ENCODE measurements at places on chromosomes 2 and 18.

DNA sequence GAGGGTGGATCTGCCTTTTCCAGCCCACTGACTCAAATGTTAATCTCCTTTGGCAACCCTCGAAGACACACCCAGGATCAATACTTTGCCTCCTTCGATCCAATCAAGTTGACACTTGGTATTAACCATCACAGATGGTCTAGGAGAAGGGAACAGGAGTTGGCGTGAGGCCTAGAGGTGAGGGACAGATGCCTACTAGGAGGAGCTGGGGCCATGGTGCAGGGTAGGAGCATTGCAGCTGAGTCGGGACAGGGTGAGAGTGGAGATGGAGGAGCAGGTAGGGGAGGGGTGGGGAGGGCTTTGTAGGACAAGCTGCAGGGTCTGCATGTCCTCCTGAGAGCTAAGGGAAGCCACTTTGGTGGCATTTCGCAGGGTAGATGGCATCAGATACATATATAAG lies 140.0 kb downstream of the VAPA start:
- no peaks in the 10 kb centered on the region for H3K36me3 ChIP-seq
- H3K4me1 ChIP-seq = no peaks in the 10 kb centered on the region
- DNase-seq = no peak
- H3K27me3 ChIP-seq = peaks cover 8% of the 10 kb centered on the region

DNA sequence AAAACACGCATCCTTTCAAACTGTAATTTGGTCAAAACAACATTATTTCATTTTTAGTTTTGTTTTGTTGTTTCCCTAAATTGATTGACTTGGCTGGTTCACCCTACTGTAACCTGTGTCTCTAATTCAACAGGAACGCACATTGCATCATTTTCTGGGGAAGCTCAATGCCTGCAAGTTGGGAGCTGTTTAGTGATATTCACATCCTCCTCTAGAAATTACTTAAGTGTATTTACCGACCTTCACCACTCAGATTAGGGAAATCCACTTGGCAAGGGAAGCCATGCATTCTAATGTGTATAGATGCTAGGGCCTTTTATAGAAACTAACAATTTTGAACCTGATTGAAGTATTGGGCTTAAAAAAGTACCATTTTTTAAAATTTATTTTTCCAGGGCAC lies 7.3 kb upstream of the TPO start:
- H3K4me3 ChIP-seq = no peak overlapping the region
- DNase-seq = no peak
- H3K27me3 ChIP-seq = peaks cover 4% of the 10 kb centered on the region
- no peaks in the 10 kb centered on the region for H3K4me1 ChIP-seq
- H3K27ac ChIP-seq = no peak overlapping the region
- H3K36me3 ChIP-seq = no peaks in the 10 kb centered on the region

DNA sequence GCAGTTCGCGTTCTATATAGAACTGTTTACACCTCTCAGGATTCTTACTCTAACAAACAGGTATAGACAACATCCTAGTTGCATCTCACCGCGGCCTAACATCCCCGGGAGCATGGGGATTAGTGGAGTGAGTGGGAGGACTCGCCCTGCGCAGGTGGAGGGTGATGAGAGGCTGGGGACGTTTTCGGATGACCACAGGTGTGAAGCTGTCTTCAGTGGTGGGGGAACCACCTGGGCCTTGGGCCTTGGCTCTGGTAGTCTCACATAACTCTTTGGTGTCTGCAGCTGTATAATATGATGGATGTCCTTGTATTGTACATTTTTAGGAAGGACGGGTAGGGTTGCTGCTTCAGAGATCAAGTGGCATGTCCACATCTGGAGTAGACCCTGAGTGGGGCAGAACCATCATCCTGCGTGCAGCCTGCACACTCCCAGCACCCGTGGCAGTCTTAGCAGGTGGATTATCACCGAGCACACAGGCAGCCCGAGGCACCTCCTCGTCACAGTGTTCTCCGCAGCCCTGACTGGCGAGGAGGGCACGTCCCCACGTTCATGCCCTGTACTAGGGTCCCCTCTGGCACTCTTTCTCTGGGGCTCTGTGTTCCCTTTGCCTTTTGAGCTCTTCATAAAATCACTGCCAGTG lies 56.0 kb downstream of the AGAP1 start:
- H3K36me3 ChIP-seq = no peaks in the 10 kb centered on the region
- no peak overlapping the region for H3K27ac ChIP-seq
- H3K27me3 ChIP-seq = no peaks in the 10 kb centered on the region
- no peaks in the 10 kb centered on the region for H3K4me1 ChIP-seq
- DNase-seq = no peak

DNA sequence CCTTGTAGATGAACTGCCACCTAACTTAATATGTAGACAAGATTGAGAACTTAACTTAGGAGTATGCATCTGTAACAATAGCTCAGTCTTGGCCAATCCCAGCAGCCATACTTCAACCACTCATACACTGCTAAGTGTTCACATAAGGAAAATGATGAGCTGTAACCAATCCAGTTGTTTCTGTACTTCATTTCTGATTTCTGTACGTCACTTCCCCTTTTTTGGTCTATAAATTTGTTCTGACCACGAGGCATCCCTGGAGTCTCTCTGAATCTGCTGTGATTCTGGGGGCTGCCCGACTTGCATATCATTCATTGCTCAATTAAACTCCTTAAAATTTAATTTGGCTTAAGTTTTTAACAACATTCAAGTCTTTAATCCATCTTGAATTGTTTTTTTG lies 6.4 kb downstream of the SH3YL1 start:
- H3K27ac ChIP-seq = no peak overlapping the region
- H3K4me3 ChIP-seq = no peak overlapping the region
- H3K36me3 ChIP-seq = no peaks in the 10 kb centered on the region
- H3K27me3 ChIP-seq = no peaks in the 10 kb centered on the region

DNA sequence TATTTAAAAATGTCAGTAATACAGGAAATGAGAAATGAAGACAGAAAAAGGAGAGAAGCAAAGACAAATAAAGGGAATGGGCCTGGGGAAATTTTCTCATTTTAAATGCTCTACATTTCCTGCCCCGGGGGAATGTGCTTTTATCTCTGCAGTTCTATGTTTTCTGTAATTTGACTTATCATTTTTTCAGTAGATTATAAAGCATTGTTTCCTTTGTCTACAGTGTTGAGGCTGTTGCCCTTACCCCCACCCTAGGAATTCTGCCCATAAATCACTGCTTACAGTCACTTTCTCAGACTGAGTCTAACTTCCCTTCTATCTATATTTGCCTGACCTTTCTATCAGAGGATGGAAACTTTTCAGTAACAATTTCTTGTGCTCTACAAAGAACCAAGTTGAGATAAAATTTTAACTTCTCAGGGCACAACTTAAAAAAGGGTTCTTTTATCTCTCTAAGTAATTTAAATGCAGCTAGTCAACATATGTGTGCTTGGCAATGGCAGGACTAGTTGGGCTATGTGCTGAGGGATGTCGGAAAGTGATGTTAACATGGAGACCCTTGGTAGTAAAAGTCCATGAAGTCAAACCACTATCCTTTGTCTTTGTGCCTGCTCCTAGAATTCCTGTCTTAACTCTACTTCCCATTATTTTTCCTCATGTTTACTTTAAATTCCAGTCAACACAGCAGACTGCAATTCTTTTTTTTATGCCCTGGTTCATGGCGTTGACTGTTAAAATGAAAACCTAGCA lies 146.5 kb upstream of the MMADHC start:
- no peak overlapping the region for H3K27ac ChIP-seq
- H3K4me1 ChIP-seq = no peaks in the 10 kb centered on the region
- DNase-seq = no peak
- H3K36me3 ChIP-seq = no peaks in the 10 kb centered on the region
- H3K27me3 ChIP-seq = no peaks in the 10 kb centered on the region
